ENCODE measurements at places on chromosomes 4 and X. TPM values are rescaled to one million over a fixed set of nuclear protein-coding genes. Genes with fewer than 3 reads are reported as not detected.

- DNase-seq = no peak
These were observed 12.2 kb upstream of the ODAM start for GRCh38 chr4:70183168-70183939.

The NXT2 gene
- total RNA-seq = 8.8 TPM

DNA sequence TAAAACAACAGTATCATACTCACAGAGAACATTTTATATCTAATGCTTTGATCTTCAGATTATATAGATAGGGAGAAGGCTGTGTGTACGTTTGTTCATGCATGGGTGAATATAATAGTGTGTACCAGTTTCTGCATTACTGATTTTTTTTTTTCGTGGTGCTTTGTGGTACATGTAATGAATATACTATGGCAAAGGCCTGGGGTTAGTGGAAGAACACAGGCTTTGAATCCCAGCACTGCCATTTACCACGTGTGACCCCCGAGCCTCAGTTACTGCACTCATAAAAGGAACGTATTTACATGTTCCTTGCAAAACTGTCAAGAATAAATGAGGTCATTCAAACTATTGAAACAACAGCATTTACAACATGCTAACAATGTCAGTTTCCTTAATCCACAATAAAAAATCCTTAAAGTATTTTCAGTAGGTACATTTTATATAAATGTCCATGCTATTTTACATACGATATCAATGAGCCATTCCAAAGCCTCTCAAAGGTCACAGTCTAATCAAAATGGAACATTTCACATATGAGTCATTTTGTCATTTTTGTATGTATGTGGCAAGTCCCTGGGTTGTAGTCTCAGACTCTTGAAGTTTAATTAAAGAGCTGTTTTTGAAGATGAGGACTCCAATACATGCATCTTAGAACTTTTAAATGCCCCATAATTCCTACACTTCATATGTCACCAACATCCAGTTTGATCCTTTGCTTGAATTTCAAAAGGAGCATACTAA is 242.8 kb downstream of the PPP3CA start:
- DNase-seq = no peak

DNA sequence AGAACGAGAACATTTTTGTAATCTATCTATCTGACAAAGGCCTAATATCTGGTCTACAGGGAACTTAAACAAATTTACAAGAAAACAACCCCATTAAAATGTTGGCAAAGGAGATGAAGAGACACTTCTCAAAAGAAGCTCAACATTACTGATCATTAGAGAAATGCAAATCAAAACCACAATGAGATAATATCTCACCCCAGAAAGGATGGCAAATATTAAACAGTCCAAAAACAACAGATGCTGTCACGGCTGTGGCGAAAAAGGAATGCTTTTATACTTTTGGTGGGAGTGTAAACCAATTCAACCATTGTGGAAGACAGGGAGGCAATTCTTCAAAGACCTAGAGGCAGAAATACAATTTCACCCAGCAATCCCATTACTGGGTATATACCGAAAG is 2284.8 kb downstream of the ARAP2 start:
- no peak for DNase-seq

GRCh38 chrX:41779941-41780340 is 56.0 kb downstream of the GPR82 start:
- DNase-seq = no peak

- DNase-seq = no peak
These were observed 6.9 kb downstream of the SH3TC1 start for GRCh38 chr4:8205749-8206611.

GRCh38 chr4:57676394-57676793 is 566.2 kb upstream of the IGFBP7 start:
- no peak for DNase-seq

DNA sequence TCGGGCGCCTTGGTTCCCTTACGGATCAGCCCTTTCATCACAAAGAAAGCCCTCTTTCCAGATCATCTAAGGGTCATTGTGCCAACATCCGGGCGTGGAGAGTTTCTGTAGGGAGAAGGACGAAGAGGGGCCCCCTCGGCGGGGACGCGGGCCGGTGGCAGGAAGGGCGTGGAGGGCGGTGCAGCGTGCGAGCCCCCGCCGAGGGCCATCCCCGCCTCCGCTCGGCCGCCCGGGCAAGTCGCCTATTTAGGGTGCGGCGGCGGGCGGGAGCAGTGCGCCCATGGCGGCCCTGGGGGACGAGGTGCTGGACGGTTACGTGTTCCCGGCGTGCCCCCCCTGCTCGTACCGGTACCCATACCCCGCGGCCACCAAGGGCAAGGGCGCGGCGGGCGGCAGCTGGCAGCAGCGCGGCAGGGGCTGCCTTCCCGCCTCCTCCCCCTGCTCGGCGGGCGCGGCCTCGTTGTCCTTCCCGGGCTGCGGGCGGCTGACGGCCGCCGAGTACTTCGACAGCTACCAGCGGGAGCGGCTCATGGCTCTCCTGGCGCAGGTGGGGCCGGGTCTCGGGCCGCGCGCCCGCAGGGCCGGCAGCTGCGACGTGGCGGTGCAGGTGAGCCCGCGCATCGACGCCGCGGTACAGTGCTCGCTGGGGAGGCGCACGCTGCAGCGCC is at the start of gene ZAR1:
Gene ZAR1 (plus strand): TSS at position 241 of the 668 bp plus-strand sequence. CDS start 40 bp downstream, at position 281.
- no peak for DNase-seq

DNA sequence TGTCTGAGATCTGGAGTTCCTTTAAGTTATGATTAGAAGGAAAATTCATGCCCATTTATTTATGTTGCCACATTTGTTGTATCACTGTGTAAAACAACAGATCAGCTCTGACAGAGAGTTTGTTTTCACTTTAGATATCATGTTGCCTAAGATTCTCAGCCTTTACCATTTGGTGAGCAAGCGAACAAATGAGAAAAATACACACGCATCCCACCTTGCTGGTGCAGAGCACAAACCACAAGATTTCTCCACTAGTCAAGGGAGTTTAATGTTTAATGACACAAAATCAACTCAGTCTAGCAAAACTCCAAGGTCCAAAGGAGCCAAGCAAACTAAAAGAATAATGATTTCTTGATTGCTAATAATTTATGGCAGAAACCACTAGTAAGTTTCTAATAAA is 27.7 kb downstream of the FGF5 start:
- DNase-seq = no peak

The PGAM4 gene
- not detected for total RNA-seq

GRCh38 chr4:95444812-95445211 is 104.0 kb downstream of the UNC5C start:
- DNase-seq = no peak

DNA sequence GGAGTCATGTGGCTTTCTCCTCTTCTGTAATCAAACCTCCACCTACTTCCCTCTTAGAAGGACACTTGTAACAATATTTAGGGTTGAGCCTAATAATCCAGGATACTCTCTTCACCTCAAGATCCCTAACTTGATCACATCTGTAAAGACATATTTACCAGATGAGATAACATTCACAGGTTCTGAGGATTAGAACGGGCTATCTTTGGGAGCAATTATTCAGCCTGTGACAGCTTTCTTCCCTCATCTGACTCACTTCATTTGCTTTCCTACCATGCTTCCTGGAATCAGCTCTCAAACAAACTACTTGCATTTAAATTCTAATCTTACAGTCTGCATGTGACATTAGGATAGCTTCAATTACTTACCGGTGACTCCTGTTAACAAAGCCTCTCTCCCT is 133.5 kb upstream of the NDST3 start:
- no peak for DNase-seq

GRCh38 chr4:102665527-102665926 is 95.2 kb downstream of the MANBA start:
- DNase-seq = no peak

- no peak for DNase-seq
These were observed 99.2 kb downstream of the JADE1 start for GRCh38 chr4:128908735-128909134.

The DDIT4L gene
- total RNA-seq = 2.7 TPM

The C4orf51 gene
- total RNA-seq = not detected

The EPHA5 gene
- 2.9 TPM for total RNA-seq

GRCh38 chr4:8731364-8731763 is 138.8 kb downstream of the CPZ start:
- DNase-seq = no peak

- DNase-seq = no peak
These were observed 22.1 kb downstream of the TMEM131L start for GRCh38 chr4:153488006-153488891.

- DNase-seq = no peak
These were observed 106.0 kb upstream of the GRXCR1 start for GRCh38 chr4:42786350-42787078.

- DNase-seq = no peak
These were observed 32.7 kb upstream of the CASK start for GRCh38 chrX:41956027-41956426.

GRCh38 chrX:38363046-38363445 is 10.6 kb downstream of the OTC start:
- no peak for DNase-seq

The TAB3 gene
- total RNA-seq = 29.5 TPM

- DNase-seq = peak; percentile 98
These were observed 36.9 kb upstream of the SYTL4 start for GRCh38 chrX:100768679-100769338.

DNA sequence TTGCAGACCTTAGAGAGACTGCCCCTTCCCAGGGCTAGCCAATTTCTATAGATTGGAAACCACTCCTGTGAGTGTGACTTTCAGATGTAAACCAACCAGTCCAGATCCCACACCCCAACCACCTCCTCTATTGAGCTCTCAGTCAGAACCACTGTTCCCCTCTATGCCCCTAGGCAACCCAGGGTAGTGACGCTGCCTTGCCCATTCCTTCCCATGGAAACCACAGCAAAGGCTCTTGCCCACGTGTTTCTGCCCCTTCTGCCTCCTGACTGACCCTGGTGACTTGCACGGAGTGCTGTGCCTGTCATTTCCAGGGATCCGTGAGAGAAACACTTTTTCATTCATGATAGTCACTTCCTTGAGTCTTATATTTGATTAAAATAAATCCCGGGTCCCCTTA is 32.4 kb downstream of the CYTL1 start:
- DNase-seq = no peak

GRCh38 chr4:1993169-1993516 is 15.6 kb downstream of the NELFA start:
- DNase-seq = no peak

The TMEM156 gene
- 8.6 TPM for total RNA-seq

- DNase-seq = no peak
These were observed 16.4 kb downstream of the ZNF732 start for GRCh38 chr4:288891-289290.

The PNMA6F gene
- not detected for total RNA-seq

The PRSS12 gene
- total RNA-seq = 0.90 TPM

GRCh38 chr4:133808151-133808550 is 393.4 kb downstream of the PABPC4L start:
- no peak for DNase-seq

The DMP1 gene
- not detected for total RNA-seq

GRCh38 chr4:118417325-118417724 is 64.5 kb upstream of the PRSS12 start:
- DNase-seq = no peak

DNA sequence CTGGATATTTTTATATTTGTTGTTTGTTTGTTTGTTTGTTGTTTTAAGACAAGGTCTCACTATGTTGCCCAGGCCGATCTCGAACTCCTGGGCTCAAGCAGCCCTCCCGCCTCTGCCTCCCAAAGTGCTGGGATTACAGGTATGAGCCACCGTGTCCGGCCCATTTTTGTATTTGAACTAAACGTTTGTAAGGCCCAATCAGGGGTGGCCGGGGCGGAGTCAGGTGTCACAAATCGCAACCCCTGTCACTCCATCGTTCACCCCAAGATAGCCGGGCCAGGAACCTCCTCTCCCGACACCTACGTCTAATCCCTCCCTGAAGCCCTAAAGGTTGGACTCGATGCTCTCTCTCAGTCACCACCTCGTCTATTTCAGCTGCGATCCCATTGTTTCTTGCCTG is 722 bp upstream of the EFHC2 start:
- DNase-seq = peak; percentile 4

The FOXO4 gene
- 35.4 TPM for total RNA-seq

The DMRTC1 gene
- total RNA-seq = not detected
